ENCODE measurements at places on chromosomes 13 and 19.
A peak's percentile ranks its signal among the peaks of the same experiment; 100 is the strongest.

- DNase-seq = no peak
Measured at GRCh38 chr19:58582985-58583384, 9.8 kb upstream of the MZF1 start.

- DNase-seq = peak; percentile 5
Measured at GRCh38 chr13:61276401-61276800, 139.2 kb downstream of the PCDH20 start.

- DNase-seq = peak; percentile 93
Measured at GRCh38 chr19:16293118-16294091, 31.2 kb upstream of the KLF2 start.

DNA sequence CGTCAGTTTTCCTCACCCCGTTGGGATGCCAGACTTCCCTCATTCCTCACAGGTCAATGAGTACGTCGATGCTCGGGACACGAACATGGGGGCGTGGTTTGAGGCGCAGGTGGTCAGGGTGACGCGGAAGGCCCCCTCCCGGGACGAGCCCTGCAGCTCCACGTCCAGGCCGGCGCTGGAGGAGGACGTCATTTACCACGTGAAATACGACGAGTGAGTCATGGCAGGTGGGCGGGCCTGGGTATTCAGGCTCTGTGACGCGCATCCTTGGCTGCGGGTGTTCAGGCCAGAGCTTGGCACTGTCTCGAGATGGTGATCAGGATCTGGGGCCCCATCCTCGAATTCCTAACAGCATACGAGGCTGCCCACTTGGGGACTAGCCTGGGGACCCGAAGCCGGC lies 21.4 kb downstream of the UHRF1 start:
- no peak for DNase-seq

DNA sequence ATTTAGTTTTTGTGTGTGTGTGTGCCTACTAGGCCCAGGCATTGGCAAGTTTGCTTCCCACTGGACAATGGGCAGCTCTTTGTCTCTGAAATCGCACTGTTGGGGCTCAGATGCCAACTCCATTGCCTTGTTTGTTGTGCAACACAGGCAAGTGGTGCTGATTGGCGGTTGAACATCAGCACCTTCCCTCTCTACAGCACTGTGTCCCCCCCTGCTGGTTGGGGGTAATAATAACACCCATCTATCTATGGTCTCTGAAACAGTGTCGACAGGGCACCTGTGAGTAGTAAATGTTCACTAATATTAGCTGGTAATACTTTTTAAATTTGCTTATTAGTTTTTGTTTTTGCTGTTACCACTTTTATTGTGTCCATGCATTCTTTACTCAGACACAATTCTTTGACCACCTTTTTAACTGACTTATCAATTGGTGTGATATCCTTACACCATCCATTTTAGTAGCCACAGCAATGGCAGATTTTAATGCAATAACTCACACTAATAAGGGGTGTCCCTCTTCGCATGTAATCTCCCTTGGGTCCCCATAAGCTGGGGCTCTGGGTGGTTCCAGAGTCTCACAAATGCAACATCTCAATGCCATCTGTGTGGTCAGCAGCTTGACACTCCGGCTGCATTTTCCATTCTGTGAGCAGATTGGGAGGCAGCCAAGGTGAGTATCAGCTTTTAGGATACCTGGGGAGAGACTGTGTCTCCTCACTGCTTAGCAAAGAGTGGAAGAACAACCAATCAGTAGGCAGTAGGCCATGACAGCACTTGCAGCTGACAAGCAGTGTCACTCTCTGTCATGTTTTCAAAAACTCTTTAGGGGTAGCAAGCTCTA lies 47.7 kb upstream of the UQCRFS1 start:
- peak; percentile 35 for DNase-seq

- no peak for DNase-seq
Measured at GRCh38 chr13:79943346-79944023, 397.4 kb downstream of the SPRY2 start.

GRCh38 chr13:48393698-48394085 lies 19.2 kb downstream of the LPAR6 start:
- DNase-seq = no peak

- no peak for DNase-seq
Measured at GRCh38 chr13:48181482-48182145, 51.4 kb upstream of the ITM2B start.

- no peak for DNase-seq
Measured at GRCh38 chr13:111636804-111637203, 316.4 kb downstream of the TEX29 start.

- DNase-seq = no peak
Measured at GRCh38 chr13:49132479-49133002, 87.6 kb upstream of the MLNR start.

DNA sequence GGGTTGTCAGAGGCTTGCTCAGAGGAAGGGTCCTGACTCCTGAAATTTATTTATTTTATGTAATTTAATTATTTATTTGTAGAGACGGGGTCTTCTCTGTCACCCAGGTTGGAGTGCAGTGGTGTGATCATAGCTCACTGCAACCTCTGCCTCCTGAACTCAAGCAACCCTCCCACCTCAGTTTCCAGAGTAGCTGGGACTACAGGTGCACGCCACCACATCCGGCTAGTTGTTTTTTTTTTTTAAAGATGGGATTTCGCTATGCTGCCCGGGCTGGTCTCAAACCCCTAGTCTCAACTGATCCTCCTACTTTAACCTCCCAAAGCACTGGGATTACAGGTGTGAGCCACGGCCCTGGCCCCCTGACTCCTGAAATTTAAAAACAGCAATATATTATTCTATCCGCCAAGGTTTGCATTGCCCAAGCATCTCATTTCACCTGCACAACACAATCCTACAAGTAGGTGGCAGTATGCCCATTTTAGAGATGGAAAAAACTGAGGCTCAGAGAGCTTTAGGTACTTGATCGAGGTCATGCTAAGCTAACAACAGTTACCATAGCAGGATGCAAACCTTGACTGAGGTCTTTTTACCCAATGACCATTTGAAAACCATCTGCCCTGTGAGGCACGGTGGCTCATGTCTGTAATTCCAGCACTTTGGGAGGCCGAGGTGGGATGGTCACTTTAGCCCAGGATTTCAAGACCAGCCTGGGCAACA lies 18.1 kb downstream of the ARHGEF18 start:
- DNase-seq = peak; percentile 68

DNA sequence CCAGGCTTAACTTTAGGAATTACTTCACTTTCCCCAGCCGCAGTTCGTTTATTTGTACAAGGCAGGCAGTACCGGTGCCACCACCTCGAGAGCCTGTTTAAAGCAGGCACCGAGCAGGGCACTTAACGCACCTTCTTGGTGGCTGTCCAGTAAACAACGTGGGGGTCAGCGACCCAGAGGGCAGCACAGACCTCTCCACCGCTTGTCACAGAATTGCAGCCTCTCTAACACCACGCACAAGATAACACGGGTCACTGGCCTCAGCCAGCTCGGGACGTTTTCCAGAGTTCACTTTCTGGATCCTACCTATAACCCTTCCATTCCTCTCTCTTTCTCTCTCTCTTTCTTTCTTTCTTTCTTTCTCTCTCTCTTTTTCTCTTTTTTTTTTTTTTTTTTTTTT lies 16.8 kb upstream of the ELAVL1 start:
- DNase-seq = no peak

GRCh38 chr19:37593996-37594303 lies 642 bp downstream of the ZNF571 start:
- no peak for DNase-seq

DNA sequence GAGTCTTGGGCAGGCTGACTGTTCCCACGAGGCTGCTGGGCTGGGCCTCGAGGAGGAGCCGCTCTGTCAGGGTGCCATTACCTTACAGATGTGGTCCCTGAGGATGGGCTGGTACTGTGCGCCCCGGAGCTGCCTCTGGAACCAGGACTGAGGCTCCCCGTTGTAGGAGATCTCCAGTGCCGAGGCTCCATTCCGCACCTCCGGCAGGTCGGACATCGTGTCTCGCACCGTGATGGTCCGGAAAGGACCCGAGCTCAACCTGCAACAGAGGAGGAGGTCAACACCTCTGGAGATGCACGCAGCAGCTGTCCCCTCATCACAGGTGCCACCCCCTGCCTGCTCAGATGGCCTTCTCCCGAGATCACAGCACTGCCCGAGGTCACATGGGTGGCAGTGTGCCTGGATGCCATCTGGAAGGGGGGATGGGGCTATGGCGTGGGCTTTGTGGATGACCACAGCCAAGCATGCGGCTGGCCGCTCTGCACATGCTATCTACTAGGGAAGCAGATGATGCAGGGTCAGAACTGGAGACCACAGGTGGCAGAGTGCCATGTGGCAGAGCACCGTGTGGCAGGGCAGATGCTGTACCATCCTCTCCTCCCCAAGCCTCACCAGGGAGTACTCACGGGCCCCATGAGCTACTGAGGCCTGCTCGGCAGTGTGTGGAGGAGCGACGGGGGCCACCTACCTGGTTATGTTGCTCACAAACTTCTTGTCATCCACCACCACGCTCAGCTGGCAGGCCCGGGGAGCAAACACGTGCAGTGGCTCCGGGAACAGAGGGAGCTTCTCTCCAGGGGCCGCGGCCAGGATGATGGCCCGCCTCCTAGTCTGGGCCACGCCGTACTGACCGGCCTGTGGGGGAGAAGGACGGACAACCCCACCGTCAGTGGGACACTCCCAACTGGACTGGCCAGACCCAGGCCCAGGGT lies 18.3 kb upstream of the EIF3G start:
- no peak for DNase-seq

DNA sequence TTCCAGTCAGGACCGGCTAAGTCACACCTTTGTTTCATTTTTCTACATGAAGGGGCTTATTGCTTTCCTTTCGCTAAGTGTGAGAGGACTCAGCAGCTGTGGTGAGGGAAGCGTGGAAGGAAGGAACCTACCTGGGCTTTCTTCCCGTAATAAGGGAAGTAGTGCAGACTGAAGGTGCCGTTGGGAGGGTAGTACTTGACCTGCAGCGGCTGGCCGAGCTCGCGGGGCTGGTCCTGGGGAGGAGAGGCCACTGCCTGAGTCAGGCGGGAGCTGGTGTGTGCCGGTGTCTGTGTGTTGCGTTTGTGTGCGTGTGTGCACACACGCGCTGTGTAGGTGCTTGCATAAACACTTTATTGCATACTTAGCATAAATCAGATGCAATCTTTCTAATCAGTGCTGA lies 7.7 kb downstream of the ATP4B start:
- DNase-seq = no peak

GRCh38 chr19:20005741-20006140 lies 33.6 kb downstream of the ZNF682 start:
- no peak for DNase-seq

GRCh38 chr13:39144941-39145533 lies 106.8 kb downstream of the NHLRC3 start:
- peak; percentile 45 for DNase-seq

DNA sequence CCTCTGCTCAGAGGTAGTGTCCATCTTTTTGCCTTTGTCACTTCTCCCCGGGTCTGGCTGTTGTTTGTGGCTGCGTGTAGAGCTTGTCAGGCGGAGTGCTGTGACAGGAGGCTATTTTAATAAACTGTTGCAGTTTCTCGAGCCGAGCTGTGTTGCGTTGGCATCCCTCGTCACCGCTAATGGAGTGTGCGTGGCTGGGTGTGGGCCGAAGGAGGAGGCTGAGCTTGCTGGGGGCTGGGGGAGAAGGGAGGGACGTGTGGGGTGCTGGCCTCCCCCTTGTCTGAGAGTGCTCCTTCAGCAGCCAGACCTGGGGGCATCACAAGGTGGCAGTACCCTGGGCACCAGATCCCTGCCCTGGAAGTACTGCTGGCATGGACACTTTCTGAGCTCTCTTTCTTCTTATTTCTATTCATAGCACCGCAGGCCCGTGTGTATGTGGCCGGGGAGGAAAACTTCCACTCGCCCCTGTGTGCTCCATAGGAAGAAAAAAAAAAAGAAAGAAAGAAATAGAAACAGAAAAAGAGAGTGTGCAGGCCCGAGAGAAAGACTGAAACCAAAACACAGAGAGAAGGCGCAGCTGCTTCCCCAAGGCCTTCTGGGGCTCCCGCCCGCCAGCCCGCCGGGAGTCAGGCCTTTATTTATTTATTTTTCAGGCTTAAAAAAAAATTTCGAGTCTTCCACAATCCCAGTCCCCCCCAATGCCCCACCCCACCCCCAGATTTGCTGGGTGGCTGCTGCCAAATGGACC lies 27.0 kb downstream of the NFIX start:
- DNase-seq = peak; percentile 47

GRCh38 chr19:47353307-47353712 lies 4.2 kb downstream of the DHX34 start:
- no peak for DNase-seq

- DNase-seq = no peak
Measured at GRCh38 chr13:37059848-37060192, 332 bp upstream of the SUPT20H start.

- DNase-seq = peak; percentile 51
Measured at GRCh38 chr13:41268764-41269163, 5.4 kb upstream of the MTRF1 start.

DNA sequence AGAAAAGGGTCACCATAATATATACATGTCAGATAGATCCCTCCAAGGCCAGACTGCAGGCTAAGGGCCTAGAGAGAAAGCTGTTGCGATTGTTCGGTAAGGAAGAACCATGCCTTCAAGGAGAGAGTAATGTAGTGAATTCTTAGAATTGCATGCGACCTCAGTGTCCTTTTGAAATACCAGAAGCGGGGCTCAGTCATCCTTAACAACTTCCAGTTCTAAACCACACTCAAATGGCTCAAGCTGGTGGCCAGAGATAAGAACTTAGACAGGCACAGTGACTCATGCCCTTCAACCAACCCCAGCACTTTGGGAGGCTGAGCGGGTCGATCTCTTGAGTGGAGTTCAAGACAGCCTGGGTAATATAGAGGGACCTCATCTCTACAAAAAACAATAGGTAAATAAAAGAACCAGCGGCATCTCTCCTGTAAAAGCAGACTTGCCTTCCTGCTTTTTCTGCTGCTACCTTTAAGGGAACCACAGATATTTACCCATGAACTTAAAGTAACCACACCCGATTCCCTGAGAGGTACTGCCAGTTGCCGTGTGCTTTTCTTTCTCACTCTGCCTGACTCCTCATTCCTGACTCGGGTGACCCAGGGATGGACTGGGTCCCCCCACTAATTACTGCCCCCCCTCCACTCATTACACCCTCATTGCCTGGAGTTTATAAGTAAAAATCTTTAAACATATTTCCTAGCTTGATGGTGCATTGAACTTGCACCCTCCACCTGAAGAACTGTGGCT lies 15.4 kb upstream of the SIGLEC6 start:
- peak; percentile 92 for DNase-seq

All from M059J (cell line).